Umbilical cord (tissue), 2 donors: ENCODE measurements at places on chromosomes 11 and 22.

GRCh38 chr22:17570851-17571631, 7.7 kb downstream of the SLC25A18 start:
- peak; percentile 70 for DNase-seq

- DNase-seq: no peak
These were observed 17.9 kb downstream of the USH1C start for GRCh38 chr11:17526326-17526725.

GRCh38 chr11:106763501-106763900, 254.8 kb downstream of the GUCY1A2 start:
- DNase-seq: no peak

DNA sequence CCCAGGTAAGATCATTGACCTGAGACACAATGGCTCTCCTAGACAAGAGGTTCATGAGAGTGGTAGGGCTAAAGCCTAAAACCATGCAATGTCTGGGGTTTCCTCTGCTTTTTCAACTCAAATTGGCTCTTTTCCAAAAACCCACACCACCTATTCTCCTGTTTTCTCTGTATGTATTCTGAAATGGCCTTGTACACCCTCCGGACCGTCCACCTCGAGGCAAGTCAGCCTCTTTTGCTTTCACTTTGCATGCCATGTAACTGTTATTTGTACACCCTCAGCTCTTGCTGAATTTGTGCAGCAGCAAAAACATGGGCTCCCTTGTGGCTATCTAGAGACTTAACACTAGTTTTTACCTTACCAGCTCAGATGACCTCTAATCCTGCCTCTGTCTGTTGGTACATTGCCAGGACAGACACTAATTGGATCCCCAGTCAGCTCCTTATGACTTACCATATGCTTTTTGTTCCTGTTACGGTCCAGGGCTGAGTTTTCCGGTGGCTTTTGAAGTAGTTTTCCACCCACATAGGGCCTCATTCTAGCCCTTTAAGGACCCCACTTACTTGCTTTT, 288.0 kb downstream of the SBF2 start:
- DNase-seq: no peak

- DNase-seq: no peak
These were observed 43.1 kb upstream of the EED start for GRCh38 chr11:86201371-86201884.

GRCh38 chr22:29030016-29030617, 31.5 kb downstream of the C22orf31 start:
- DNase-seq: no peak

DNA sequence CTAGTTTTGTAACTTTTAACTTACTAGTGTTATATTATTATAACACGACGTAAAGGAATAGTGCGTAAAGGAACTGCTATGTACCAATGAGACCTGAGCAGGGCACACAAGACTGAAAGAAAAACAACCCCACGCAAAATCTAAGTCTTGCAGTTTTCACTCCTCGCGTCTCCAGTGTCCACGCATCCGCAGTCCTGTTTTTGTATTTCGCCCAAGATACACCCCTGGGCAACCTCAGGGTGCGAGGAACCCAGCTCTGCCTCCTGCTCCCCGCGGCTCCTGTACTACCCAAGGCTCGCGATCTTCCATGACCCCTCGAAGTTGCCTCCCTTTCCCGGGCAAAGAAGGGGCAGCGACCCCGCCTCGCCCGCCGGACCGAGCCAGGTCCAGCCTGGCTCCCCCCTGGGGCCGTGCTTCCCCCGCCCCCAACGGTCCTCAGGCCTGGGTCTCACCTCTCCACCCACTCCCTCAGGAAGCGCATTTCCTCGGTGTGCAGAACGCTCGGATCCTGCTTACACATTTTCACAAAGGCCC, 393 bp downstream of the ST13 start:
- DNase-seq: peak; percentile 54

DNA sequence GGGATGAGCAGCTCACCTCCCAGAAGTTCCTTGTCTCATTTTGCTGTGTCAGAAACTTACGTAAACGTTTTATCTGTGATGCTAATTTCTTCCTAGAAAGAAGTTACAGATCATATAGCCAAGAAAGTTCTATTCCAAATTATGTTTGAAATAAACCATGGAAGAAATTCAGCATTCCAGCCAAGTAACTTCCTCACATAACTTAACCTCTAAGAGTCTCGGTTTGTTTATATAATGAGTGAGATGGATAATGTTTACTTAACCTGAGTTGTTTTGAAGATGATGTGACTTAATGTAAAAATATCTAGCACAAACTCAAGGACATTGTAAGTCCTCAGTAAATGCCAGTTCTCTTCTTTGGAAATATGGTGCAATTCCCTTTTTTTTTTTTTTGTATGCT, 8.9 kb upstream of the MUC15 start:
- DNase-seq: no peak

DNA sequence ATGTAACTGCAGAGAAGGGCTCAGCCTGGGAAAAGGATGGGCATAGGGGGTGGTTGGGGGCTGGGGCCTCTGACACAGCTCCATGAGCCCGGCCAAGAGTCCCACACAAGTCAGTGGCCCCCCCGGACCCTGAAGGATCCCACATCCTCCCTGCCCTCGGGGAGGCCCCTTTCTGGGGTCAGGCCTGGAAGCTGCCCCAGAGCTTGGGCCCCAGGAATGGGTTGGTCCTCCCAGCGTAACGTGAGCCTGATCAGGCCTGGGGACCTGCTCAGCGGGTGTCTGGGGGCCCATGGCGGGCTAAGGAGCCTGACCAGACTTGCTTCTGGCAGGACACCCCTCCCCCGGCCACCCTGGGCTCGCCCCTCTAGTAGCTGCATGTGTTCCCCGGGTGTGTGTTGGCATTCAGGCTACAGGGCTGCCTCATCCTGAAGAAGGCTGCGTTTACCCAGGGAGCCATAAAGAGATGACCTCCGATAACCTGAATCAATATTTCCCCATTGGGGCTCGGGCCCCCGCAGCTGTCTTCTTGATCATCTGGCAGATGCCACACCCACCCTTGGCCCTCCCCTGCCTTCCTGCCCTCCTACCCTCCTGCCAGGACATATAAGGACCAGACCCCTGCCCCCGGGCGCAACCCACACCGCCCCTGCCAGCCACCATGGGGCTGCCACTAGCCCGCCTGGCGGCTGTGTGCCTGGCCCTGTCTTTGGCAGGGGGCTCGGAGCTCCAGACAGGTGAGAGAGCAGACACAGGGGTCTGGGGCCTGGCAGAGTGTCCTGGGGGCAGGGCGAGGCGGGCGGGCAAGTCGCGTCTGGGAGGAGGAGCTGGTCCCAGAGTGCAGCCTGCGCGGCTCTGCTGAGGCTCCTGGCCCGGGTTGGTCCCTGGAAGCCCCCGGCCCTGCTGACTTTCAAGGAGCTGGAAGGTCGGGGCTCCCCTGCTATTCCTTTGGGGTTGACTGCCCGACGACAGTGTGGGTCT, at the start of gene MUC2:
Gene MUC2, plus strand, starts transcription at position 631 of the 978 bp plus-strand sequence.
- DNase-seq: peak; percentile 43

DNA sequence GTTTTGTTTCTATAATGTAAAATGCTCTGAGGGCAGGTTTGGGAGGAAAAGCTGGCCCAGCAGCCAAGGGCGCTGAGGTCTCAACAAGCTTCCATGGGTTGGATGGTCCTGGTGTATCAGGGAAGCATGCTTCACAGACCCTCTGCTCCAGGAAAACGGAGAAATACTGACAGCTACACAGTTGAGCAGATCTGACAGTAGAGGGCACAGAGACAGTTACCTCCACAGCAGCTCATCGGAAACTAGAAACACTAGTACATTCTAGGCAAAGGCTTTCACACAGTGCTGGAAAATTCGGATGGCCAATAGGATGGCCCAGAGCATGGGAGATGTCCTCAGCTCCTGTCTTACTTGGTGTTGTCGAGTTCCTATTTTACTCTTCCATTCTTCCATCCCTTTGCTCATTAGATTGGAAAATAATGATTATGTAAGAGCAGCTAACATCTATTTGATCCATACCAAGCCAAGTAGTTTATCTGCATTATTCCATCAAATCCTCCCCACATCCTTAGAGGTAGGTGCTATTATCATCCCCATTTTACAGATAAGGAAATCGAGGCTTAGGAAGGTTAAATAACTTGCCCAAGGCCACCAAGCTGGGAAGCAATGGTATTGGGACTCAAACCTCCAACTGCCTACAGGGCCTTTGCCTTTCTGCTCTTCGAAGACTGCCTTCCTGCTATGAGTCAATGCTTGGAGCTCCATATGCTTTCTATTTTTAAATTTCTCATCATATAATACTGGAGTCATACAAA, 28.3 kb downstream of the LMO2 start:
- no peak for DNase-seq

DNA sequence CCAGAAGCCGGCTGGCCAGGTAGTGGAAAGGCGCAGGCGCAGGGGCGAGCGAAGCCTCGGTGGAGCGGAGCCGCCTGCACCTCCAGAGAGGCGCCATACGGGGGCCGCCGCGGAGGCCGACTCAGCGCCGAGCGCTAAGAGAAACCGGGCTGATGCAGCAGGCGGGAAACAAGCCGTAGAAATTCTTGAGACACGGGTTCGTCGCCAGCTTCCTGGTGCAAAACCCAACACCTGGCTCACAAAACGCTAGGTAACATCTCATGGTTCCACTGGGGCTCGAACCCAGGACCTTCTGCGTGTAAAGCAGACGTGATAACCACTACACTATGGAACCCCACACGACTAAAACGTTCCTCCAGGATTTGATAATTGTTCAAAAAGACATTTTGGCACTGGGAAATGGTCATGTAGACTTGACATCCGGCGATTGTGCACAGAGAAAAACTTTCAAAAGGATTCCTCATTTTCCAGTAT, 39.1 kb downstream of the OR4D9 start:
- peak; percentile 93 for DNase-seq

DNA sequence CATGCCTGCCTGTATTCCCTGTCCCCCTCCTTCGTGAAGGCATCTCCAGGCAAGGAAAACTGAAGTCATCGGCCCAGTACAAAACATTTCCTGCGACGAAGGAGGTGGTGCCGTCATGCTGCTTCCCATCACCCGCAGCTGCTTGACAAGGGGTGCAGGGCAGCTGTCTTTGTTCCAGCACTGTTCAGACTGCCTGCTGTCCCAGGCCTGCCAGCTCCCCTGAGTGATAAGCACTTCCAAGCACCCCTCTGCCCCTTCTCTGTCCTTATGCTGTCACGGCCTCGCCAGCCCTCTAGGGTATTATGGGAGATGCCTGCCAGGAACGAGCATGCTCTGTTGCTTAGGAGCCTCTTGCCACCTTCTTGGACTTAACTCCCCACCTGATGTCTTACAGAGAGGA, 37.1 kb upstream of the BSX start:
- DNase-seq: no peak

- peak; percentile 54 for DNase-seq
These were observed 85.5 kb downstream of the CDKN1C start for GRCh38 chr11:2799881-2800654.

DNA sequence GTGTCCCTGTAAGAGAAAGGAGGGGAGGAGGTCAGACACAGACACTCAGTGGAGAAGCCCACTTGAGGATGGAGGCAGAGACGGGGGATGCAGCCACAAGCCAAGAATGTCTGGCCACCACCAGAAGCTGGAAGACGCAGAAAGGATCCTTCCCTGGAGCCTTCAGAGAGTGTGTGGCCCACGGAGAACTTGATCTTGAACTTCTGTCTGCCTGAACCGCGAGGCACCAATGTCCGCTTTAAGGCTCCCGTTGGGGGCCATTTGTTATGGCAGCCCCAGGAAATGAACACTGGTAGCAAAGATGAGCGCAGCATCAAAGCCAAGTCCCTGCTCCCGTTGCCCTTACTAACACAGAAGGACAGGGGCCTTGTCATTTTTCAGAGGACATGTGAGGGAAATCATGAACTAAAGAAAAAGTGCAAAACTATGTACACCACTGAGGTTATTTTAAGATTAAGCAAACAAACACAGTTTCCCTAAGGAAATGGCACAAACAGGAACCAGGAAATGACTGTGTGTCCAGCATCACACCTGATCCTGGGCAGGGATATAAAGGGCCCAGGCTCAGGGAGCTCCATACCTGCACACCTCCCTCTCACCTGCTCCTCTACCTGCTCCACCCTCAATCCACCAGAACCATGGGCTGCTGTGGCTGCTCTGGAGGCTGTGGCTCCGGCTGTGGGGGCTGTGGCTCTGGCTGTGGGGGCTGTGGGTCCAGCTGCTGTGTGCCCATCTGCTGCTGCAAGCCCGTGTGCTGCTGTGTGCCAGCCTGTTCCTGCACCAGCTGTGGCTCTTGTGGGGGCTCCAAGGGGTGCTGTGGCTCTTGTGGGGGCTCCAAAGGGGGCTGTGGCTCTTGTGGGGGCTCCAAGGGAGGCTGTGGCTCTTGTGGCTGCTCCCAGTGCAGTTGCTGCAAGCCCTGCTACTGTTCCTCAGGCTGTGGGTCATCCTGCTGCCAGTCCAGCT, at the start of gene KRTAP5-6:
Gene KRTAP5-6, plus strand, starts transcription at position 588 of the 963 bp plus-strand sequence. Its CDS starts 51 bp downstream, at position 639.
- no peak for DNase-seq

DNA sequence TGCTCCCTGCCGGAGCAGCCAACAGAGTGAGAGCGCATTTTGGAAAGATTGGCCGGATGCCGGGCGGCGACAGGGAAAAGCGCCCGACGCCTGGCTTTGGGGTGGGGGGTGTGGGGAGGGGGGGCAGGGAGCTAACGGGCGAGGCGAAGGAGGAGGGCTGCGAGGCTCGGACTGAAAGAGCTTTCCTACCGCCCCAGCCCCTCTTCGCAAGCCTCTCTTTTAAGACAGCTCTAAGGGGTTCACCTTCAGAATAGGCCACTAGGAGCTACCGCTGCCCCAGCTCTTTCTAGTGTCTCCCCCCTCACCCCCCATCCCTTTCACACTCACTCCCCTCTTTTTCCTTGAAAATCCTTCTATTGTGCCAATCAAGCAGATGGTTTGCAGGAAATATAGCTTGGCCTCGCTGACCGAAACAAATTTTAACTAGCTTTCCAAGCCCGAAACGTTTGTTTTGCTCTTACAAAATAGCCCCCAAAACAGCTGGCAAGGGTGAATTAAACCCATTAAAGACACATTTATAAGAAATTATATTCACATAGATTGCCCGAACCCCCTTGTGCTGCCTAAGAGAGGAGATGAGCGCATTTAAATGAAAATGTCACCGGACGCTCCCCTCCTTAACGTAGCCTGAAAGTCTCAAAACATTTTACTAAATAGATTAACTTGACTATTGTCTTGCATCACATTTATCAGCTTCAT, 3.7 kb upstream of the DBX1 start:
- DNase-seq: no peak

GRCh38 chr22:25696763-25697162, 45.2 kb upstream of the MYO18B start:
- DNase-seq: no peak

DNA sequence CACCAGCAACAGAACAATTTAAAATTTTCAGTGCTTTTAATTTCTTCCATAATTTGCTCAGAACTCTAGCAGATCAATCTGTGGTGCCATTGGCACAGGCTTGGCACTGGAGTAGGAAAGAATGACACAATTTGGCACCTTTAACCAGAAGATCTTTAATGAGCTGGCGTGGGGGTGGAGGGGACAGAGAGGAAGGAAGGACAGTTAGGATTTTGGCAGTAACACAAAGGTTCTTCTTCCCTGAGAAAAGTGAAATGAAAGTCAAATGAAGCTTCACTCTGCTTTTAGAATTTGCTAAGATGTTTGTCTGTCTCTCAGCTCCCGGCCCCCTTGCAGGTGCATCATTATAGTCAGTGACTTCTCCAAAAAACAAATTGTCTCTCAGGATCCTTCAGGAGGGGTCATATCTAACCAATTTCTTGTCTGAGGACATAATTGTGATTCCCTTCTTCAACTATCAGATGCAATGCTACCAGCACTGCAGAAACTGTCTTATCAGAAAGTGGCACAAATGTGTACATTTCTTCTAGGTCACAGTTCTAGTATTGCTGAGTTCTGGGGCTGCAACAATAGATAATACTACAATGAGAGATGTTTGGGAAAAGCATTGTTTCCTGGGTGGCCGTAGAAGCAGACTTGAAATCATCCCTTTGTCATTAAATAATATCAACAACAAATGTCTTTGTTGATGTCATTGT, 66.8 kb downstream of the CSTPP1 start:
- no peak for DNase-seq
